ENCODE measurements at places on chromosomes 5 and 9. TPM values are rescaled to one million over a fixed set of nuclear protein-coding genes. Genes with fewer than 3 reads are reported as not detected.

DNA sequence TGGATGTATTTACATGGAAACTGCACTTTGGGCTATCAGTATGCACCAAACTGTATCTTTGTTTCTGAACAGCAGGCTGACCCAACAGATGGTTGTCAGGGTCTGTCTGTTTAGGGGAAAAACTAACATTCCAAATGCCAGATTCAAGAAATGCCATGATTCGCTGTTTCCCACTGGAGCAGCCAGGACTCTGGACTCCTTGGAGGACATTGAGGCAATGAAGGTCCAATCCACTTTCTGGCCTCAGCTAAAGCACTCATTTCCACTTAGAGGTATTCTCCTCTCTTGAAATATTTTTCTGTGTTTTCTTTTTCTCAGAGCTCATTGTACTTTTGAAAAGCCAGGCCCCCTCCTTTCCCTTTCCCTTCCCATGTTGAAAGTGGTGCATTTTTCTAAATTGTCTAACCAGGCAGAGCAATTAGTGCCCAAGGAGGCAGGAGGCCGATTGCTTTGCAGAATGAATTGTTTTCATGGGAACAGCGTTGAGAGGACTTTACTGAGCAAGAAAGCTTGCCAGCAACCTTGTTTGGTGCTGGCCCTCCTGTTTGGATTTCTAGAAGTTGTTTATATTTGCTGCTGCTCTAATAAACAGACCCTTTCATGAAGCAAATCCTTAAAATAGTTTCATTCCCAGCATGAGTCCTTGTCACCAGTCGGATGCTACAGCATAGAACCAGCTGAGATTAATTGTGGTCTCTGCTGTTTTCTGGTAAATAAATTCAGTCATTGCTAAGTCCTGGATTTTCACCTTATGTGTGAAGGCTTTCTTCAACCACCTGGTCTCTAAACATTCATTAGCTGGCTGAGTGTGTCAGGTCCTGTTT is 132.8 kb upstream of the TAF11L2 start:
- peak; percentile 34 for DNase-seq

- no peak for DNase-seq
These were observed 100.0 kb downstream of the ACTBL2 start for GRCh38 chr5:57382655-57383054.

DNA sequence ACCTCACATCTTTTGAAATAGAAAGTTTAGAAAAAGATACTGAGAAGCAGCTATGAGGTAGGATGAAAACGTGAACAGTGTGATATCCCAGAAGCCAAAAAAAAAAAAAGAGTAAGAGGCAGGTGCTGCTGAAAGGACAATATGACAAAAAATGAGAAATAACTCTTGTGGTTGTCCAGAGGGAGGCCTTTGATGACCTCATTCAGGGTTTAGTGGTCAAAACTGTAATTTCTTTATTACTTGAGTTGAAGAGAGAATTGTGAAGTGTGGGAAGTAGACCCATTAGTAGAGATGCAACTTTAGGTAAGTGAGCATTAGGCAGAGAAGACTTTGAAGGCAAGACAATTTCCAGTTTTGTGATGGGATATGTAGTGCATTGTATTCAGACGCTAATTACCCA is 1306.3 kb upstream of the ACO1 start:
- no peak for DNase-seq

GRCh38 chr5:16666883-16667398 is 50.1 kb upstream of the RETREG1 start:
- peak; percentile 77 for DNase-seq

DNA sequence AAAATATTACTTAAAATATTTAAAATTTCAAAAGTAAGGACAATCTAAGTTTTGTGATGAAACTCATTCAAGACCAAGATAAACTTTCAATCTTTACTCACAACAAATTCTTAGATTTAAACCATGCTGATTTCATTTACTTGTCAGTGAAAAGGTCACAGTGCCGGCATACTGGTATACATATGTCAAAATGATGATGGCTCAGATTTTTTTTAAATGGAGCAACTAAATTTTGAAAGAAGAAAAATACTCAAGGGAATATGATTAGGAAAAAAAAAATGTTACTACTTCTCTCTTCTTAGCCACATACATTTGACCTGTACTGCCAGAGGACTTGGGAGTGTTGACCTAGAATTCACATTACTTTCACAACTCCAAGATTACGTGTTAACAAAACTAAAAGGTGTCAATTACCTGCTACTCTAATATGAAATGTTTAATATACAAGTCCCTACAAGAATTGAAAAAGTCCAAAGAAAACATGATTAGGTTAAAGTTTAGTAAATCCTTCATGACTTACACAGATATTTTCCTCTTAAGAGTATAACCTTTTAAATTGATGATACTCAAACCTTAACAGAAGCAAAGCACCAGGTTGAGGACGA is 4.6 kb downstream of the EFNA5 start:
- no peak for DNase-seq

- no peak for DNase-seq
These were observed 116.2 kb downstream of the PRELID2 start for GRCh38 chr5:145718956-145719355.

DNA sequence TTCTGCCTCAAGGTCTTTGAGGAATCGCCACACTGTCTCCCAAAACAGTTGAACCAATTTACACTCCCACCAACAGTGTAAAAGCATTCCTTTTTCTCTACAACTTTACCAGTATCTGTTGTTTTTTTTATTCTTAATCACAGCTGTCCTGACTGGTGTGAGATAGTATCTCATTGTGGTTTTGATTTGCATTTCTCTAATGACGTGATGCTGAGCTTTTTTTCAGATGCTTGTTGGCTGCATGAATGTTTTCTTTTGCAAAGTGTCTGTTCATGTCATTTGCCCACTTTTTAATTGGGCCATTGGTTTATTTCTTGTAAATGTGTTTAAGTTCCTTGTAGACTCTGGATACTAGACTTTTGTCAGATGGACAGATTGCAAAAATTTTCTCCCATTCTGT is 400.0 kb downstream of the DEPDC1B start:
- DNase-seq: no peak

DNA sequence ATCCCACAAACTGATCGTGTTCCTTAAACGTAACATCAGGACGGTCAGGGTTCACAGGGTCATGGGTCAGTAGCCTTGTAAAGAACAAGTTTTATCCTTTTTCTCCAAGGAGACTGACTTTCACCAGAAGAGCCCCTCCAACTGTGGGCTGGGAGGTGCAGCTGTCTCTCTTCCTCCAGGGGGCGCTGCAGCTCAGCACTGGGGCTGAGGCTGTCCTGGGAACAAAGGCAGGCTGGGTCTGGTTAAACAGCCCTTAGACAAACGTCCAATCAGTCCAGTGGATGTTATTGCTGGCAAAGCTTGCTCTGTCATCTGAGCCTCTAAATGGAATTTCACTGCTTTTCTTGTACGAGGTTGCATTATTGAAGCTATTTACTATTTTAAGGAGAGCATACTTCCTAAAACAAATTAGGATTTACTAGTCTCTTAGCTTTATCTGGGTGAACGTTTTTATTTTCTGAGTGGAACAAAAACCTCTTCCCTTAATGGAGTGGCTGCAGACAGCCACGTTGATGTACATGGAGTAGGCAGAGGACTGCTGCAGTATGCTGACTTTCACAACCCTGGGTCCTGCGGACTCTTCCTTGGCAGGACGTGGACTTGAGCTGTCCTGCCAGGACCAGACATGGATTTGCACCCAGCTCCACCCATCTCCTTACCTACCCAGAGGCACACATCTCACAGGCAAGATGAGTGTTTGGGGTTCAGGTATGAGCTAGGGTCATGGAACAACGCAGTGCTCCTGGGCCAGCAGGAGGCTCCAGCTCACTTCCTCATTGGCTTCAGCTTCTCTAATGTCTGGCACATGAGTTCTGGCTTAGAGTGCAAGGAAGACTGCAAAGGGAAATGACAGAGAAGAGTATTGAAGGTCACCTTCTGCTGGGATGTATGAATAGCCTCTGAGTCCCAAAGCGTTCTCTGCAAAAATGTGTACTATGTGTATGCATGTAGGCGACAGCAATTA is 7.8 kb downstream of the EXOSC2 start:
- peak; percentile 86 for DNase-seq

- DNase-seq: no peak
These were observed 2.1 kb upstream of the GABRB2 start for GRCh38 chr5:161548487-161549094.

Gene SLC25A2
- total RNA-seq: not detected

Gene DCAF10
- total RNA-seq: 24.6 TPM
